ENCODE measurements at places on chromosomes 1 and 21. TPM values are rescaled to one million over a fixed set of nuclear protein-coding genes. Genes with fewer than 3 reads are reported as not detected.

The PLA2G5 gene
- not detected for total RNA-seq

DNA sequence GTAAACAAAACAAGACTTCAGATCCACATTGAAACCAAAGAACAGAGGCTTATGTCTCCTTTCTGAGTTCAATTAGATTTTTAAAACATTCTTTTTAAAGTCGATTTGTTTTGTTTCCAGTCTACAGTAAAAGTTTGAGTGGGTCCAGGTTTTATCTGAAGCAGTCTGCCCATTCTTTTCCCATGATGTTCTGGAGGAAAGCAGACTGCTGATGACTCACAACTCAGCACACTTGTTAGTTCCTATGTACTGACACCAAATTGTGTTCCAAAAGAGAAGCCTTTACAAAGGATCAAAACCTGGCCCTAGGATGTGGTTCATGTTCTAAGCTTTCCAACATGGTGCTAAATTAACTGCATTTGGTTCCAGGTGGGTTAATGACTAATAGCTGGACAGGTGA lies 11.4 kb upstream of the CCN1 start:
- no peak for DNase-seq

DNA sequence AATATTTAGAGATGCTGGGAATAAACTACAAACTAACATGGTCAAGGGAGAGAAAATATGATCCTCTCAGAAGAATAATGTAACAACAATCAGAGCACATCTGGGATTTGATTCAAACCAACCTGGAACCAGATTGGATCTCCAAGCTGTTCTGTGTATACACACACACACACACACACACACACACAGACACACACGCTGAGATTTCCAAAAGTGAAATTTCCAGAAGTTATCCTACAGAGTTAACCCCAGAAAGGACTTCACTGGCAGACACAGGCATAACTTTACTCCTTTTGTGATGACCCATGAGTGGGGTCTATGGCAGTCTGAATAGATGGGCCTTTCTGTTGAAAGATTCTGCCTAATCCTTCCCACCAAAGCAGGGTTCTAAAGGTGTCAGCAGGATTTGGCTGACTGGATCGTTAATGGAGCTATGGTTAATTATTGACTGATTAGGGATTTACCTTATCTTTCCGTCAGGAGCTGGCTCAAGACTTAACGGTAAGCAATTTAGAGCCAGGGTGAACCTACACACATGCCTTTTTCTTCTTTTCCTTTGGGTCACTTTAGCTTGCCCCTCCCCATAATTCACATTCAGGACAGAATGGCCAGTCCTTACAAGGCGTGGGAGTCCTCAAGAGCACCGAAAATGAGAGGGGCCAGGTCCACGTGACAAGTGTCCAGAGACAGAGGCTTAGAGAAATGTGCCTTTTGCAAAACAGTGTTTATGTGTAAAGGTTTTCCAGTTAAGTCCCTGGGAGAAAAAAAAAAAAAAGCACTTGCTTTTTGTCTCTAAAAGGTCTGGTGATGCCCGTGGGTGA lies 10.9 kb upstream of the PROX1 start:
- no peak for DNase-seq

The IVL gene
- 50.2 TPM for total RNA-seq

GRCh38 chr1:160718210-160718609 lies 6.6 kb upstream of the CD48 start:
- no peak for DNase-seq

The HOOK1 gene
- total RNA-seq: 32.1 TPM
